CD4-positive, alpha-beta T cell (primary cell): ENCODE measurements at places on chromosomes 2 and 18. TPM values are rescaled to one million over a fixed set of nuclear protein-coding genes. Genes with fewer than 3 reads are reported as not detected.

DNA sequence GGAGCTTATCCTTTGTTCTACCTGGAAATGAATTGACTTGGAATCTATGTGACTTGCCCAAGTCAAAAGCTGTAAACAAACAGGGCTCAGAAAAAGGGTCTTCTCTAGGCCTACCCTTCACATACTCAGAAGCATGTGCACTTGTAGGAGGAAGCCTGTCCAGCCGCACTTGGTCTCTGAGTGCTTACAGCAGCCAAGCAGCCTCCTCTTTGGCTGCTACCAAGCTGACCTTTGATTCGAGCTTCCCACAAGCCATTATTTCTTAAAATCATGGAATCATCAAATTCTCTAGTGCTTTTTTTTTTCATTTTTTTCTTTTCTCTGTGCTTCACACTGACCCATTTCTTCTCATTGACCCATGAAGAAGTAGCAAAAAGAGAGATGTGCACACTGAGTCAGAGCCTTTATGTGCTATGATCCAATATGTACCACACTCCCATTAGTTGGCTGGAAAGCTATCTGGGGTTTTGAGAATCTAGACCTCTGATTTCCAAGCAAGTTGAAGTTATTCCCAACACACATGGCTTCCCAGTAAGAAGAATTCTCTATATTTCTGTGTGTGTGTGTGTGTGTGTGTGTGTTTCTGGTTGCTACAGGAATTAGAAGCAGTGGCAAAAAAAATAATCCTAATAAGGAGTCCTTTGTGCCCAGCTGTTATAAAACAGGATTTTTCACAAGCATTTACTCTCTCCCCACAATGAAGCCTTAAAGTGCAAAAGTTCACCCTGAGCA is 550.3 kb upstream of the TNP1 start:
- no peak overlapping the region for H3K4me3 ChIP-seq
- H3K4me1 ChIP-seq, result no peaks in the 10 kb centered on the region
- no peaks in the 10 kb centered on the region for H3K27me3 ChIP-seq
- no peak for DNase-seq

- H3K27me3 ChIP-seq, result no peaks in the 10 kb centered on the region
- H3K36me3 ChIP-seq, result peaks cover 4% of the 10 kb centered on the region
- H3K4me1 ChIP-seq, result peaks cover 28% of the 10 kb centered on the region
Observed at GRCh38 chr2:20650393-20650876, 463 bp downstream of the HS1BP3 start.

- no peak overlapping the region for H3K27ac ChIP-seq
- H3K4me3 ChIP-seq, result no peak overlapping the region
- H3K27me3 ChIP-seq, result no peaks in the 10 kb centered on the region
- DNase-seq, result no peak
- H3K36me3 ChIP-seq, result peaks cover 50% of the 10 kb centered on the region
Observed at GRCh38 chr2:32632089-32632488, 4.2 kb downstream of the TTC27 start.

- H3K27ac ChIP-seq, result no peak overlapping the region
- no peaks in the 10 kb centered on the region for H3K27me3 ChIP-seq
- no peaks in the 10 kb centered on the region for H3K4me1 ChIP-seq
- no peak overlapping the region for H3K4me3 ChIP-seq
- peak; percentile 43 for DNase-seq
Observed at GRCh38 chr2:199488772-199489400, 31.1 kb upstream of the SATB2 start.

GRCh38 chr2:177989029-177989885 is 83.3 kb downstream of the PDE11A start:
- H3K27ac ChIP-seq, result no peak overlapping the region
- DNase-seq, result no peak
- H3K27me3 ChIP-seq, result no peaks in the 10 kb centered on the region
- H3K4me3 ChIP-seq, result no peak overlapping the region

Gene SLC8A1
- 0.59 TPM for total RNA-seq
